ENCODE measurements at places on chromosomes 6 and 20.

DNA sequence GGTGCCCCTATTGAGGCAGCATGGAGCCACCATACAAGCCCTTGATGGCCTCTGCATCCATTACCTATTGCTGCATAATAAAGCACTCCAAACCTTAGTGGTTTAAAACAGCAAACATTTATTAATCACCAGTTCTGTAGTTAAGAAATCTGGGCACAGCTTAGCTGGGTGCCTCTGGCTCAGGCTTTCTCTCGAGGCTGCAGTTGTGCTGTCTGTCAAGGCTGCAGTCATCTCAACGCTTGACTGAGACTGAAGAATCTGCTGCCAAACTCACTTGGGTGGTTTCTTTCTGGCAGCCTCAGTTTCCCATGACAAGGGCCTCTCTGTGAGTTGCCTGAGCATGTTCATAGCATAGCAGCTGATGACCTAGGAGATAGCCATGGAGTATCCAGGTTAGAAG lies 207.4 kb upstream of the LRFN2 start:
- DNase-seq = no peak

DNA sequence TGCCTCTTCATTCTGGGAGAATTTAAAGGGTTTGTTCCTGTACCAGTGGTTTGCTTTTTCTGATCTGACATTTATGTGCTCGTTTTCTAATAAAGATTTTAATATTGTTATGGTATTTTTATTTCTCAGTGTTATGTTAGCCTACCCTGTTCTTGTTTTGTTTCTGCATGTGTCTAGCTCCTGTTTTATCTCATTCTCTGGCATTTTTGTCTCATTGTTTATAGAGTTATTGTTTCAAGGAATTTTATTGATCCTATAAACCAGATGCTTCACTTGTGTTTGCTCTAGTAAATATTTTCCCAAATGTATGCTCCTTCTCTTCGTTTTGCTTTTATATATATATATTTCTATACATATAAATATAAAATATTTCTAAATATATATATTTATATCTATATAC lies 152.8 kb downstream of the PLCB1 start:
- no peak for DNase-seq

- DNase-seq = no peak
Measured at GRCh38 chr6:39260456-39260855, 31.2 kb upstream of the KCNK5 start.

GRCh38 chr6:6931071-6932025 lies 176.4 kb upstream of the RREB1 start:
- DNase-seq = no peak

- DNase-seq = peak; percentile 38
Measured at GRCh38 chr6:89483111-89483720, 50.3 kb downstream of the ANKRD6 start.

DNA sequence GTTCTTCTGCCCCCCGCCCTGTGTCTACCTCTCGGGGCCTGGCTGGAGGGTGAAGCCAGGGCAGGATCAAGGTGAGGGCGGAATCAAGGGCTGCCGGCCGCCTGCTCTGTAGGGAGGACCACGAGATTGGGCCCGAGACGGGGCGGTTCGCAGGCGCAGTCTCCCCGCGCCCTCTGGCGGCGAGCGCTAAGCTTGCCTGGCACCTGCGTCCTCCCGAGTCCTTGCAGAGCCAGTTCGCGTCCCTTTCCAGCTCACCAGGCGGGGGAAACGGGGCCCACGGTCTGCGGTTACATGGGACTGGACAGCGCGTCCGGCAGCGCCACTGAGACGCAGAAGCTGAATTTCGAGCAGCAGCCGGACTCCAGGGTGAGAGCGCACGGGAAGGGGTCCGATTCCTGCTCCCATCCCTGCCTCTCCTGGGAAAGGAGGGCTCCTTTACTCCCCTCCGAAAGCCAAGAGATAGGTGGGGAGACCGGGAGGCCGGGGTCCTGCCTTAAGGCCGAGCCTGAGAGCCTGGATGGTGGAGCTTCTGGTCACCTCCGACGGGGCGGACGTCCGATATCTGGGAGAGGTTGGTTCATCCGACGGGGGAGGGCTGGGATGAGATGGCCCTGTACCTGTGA lies 3.6 kb upstream of the MATN4 start:
- DNase-seq = no peak

Data from thoracic aorta (tissue), 2 donors.